ENCODE measurements at places on chromosomes 4 and X.

GRCh38 chr4:100838286-100838685 is 320.5 kb upstream of the EMCN start:
- DNase-seq: no peak

DNA sequence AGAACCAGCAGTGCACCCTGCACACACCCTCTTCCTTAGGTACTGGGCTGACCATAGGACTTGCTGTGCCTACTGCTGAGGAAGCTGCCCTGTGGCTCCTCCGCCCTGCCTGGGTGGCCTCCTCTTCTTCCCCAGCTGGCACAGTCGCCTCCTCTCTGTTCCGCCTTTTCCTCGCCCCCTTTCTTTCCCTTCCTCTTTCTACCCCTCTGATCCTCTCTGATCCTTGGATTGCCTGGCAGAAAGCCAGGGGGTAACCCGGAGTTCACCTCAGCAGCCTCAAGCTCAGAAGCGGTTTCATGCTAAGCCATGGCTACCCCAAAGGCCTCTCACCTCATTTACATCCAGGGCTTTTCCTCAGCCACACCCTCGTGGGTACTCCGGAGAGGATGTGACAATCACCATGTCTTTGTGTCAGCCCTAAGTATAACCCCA is 136.2 kb downstream of the SMIM20 start:
- no peak for DNase-seq

DNA sequence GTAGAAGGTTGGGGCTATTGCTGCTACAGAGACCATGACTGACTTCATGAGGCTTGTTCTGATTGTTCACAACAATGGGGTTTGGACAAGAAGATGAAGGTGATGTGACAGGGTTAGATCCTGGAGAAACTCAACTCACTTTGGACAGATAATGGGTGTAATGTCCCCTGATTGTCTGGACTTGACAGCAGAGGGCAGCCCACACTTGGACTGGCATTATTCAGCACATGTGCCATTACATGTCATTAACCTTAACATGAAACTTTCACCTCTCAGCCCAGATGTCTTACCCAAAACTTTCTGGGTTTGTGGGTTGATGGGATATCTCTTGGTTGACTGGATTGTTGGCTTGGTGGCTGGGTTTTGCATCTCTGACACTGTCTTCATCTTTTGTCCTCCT is 101.5 kb downstream of the MXRA5 start:
- DNase-seq: no peak

GRCh38 chr4:152892974-152893373 is 43.1 kb upstream of the FHDC1 start:
- DNase-seq: no peak

- DNase-seq: no peak
Observed at GRCh38 chrX:108537005-108537404, 97.4 kb downstream of the COL4A5 start.

DNA sequence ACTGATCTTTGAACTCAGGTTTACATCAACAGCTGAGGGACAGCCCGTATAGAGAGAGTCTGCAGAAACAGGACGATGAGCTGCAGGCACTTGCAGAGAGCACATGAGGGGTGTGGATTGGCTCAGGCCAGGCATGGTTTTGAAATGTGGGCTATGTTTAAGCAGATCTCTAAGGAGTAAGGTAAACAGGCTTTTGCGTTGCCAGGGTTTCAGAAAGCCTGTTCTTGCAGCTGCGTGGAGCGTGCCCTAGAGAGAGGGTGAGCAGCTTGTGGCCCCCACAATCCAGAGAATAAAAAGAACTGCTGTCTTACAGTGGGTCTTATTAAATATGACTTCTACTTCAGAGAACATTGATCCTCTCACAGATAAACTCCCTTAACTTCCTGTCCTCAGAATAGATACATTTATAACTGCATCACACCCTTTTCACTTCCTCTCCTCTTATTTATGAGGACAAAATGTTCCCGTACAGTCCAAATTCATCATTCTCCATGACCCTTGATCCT is 64.1 kb downstream of the TMA16 start:
- no peak for DNase-seq

Measured in stimulated activated CD4-positive, alpha-beta T cell treated with anti-CD3 and anti-CD28 coated beads, TNF-alpha, amount 100 ng/mL, for 1 hour (primary cell).